Myocyte (in vitro differentiated cells): ENCODE measurements at places on chromosomes 5 and 9. TPM values are rescaled to one million over a fixed set of nuclear protein-coding genes. Genes with fewer than 3 reads are reported as not detected.

The CEL gene
- 0.67 and 0.73 TPM in 2 replicates for total RNA-seq

The FOXD4L3 gene
- total RNA-seq = not detected in 2 replicates

DNA sequence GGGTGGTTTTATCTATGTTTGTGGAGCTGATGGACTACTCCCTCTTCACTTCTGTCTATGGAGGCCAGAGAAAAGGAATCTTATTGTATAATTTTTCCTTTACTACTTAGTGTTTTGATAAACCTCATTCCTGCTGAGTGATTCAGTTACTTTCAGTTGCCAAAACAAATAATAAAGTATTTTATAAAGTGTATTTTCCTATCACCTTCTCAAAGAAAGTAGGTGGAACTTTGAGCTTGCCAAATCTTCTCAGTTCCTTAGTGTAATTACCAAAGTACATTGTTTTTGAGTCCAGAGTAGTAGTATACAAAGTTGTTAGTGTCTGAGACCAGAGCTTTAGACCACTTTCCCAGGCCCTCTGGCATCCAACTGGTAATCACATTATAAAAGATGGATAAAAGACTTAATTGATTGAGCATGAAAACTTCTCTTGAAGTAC, 13.5 kb downstream of the RABGAP1 start:
- DNase-seq = no peak

- no peak for DNase-seq
These were observed 44.9 kb upstream of the SYNPO start for GRCh38 chr5:150595466-150596031.

GRCh38 chr9:110578575-110579033, 937 bp downstream of the SVEP1 start:
- DNase-seq = no peak

The FOXD4 gene
- 0.16 and 0.19 TPM in 2 replicates for total RNA-seq

- DNase-seq = no peak
These were observed 4.7 kb downstream of the TLE1 start for GRCh38 chr9:81684635-81685034.

DNA sequence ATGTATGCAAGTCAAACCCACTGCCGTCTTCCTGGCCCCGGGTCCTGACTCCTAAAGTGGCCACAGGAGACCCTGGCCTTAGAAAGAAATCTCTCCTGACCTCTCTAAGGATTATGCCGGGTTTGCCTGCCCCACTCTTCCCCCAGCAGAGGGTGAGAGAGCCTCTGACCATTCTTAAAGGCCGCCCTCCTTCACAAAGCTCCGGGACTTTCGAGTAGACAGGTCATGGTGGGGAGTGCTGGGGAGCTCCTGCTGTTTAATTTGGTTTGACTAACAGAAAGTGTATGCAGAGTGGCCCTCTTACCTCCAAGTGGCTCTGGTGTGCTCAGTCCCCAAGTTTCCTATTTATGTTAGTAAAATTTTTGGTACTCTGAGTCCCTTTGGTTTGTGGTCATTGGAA, 111.8 kb downstream of the LRRC70 start:
- DNase-seq = no peak

- DNase-seq = no peak
These were observed 9.3 kb downstream of the PHF2 start for GRCh38 chr9:93585695-93586094.

The BAAT gene
- 0.37 and 1.8 TPM in 2 replicates for total RNA-seq

The MSMP gene
- total RNA-seq = not detected in 2 replicates

- DNase-seq = no peak
These were observed 491.0 kb upstream of the WWC1 start for GRCh38 chr5:167800427-167800826.

DNA sequence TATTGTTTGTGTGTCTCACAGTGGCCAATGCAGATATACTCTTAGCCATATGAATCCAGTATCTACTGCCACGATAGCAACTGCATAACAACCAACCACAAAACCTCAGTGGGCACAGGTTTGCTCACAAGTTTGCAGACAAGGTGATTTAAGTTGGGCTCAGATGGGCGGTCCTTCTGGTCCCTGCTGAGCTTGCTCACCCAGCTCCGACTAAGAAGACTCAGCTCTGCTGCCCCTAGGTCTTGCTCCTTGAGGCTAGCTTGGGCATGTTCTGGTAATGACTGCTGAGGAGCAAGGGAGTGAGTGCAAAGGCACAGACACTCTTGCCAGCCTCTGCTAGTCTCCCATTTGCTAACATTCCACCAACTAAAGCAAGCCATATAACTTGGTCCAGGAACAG, 52.6 kb downstream of the MTX3 start:
- DNase-seq = no peak

DNA sequence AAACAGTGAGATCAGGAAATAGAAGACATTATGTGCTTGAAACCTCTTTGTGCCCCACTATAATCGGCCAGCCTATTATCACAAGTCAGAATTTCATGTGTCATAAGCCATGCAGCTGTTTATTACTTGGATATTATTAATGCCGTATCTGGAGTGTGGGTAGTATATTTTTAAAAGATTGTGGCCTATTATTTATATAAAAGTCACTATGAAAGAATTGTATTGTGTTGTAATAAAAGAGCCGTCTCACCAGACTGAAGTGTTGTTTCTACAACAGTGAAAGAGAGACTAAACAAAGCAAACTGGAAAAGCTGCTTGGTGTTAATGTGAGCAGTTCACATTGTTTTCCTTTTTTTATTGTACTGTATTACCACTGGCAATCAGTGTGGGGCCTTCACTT, 449.1 kb downstream of the PSAT1 start:
- DNase-seq = peak; percentile 69

- DNase-seq = no peak
These were observed 25.1 kb downstream of the STK10 start for GRCh38 chr5:172162987-172163343.

The PDZD2 gene
- not detected in 2 replicates for total RNA-seq

The C5orf58 gene
- not detected in 2 replicates for total RNA-seq

- DNase-seq = no peak
These were observed 134.2 kb downstream of the CDH10 start for GRCh38 chr5:24510523-24510988.

The SLC4A9 gene
- total RNA-seq = not detected in 2 replicates

DNA sequence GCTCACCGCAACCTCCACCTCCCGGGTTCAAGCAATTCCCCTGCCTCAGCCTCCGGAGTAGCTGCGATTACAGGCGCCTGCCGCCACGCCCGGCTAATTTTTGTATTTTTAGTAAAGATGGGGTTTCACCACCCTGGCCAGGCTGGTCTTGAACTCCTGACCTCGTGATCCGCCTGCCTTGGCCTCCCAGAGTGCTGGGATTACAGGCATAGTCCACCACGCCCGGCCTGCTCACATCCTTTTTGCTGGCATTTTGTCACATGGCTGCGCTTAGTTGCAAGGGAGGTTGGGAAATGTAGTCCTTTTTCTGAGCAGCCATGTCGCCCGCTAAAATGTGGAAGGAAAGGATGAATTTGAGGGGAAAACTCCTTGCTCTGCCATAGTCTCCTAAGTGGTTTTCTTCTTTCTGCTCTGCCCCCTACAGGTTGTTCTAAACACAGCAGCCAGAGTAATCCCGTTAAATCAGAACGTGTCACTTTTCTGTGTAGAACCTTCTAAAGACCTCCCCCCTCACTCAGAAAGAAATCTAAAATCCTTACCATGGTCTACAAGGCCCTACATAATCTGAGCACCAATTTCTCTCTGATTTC, 57.8 kb upstream of the HSPA9 start:
- no peak for DNase-seq
